Pulmonary artery endothelial cell (primary cell): ENCODE measurements at places on chromosomes 5 and 9.

GRCh38 chr5:9599391-9599790 is 30.8 kb downstream of the TAS2R1 start:
- no peak for DNase-seq

- no peak for DNase-seq
Measured at GRCh38 chr5:180112181-180112861, 40.8 kb upstream of the RNF130 start.

GRCh38 chr5:36651761-36652685 is 45.6 kb downstream of the SLC1A3 start:
- no peak for DNase-seq

DNA sequence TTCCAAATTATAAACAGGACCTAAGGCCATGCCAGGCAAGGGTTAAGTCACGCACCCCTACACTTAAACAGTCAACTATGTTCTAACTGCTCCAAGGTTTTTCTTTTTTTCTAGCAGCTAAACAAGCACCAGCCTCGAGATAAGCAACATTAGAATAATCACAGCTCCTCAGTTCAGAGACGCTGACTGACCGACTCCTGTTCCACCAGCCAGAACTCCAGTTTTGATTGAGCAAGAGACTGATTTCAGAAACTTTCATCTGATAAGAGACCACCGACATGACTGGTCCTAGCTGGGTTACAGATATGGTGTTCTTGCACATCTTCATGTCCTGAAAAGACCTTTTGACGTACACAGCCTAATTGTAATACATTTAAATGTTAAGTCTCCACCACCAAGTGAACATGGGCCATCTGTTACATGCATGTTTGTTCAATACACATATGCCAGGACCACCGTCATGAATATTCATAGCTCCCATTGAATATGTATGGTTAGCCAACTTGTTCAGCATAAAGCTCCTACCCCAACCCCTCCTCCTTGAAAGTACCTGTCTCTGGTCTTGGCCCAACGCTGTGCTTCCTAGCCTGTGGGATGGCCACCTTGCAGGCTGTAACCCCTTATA is 23.7 kb upstream of the OTULINL start:
- no peak for DNase-seq

GRCh38 chr9:137317021-137317717 is 15.1 kb upstream of the NRARP start:
- no peak for DNase-seq

DNA sequence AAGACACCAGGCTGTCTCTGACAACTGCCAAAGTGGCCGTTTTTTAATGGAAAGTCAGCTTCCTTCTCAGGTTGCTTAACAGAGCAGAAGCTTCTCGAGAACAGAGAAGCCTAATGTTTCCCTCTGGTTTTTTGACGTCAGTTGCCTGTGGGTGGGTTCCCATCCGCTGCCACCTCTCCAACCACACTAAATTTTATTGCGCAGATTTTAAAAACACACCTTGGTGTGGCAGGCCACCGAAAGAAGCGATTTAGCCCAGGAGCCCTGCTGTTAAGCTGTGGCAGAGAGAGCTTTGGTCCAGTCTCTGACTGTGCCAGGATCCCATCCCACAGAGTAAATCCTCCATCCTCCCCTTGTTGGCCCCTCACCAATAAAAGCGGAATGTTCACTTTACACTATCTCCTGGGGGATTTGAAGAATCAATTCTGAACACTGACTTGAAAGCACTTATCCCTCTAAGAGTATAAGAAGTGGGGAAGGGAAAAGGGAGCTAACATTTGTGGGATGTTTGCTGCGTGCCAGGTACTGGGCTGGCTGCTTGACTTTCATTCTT is 181.6 kb downstream of the AOPEP start:
- DNase-seq, result no peak

DNA sequence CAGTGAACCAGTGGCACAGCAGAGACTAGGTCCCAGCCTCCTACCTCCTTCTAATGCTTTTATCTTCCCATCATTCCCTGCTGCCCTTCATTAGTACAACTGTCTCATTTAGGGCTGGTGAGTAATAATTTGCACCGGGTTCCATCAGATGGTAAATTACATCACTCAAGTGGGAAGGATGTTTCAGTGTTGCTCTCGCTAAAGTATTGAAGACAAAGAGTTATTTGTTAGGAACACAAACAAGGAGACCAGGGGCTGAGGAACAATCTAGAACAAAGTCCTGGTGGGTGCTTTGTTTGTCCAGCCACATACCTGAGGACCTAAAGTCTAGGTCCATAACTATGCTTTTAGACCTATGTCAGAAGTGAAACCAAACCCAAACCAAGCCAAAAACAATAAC is 52.4 kb downstream of the SEC61B start:
- no peak for DNase-seq

DNA sequence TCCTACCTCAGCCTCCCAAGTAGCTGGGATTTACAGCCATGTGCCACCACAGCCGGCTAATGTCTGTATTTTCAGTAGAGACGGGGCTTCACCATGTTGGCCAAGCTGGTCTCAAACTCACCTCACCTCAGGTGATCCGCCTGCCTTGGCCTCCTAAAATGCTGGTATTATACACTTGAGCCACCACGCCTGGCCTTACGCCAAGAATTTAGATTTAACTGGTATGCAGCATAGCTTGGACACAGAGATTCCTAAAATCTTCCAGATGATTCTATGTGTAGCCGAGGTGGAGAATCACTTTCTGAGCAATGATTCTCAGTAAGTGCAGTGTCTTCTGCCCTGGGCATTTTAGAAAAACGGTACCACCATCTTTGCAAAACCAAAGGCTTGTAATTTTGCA is 74.1 kb downstream of the HABP4 start:
- DNase-seq, result no peak

- DNase-seq, result no peak
Measured at GRCh38 chr5:121366515-121366914, 485.2 kb upstream of the FTMT start.

GRCh38 chr5:126975796-126976195 is 54.6 kb downstream of the MARCHF3 start:
- DNase-seq, result no peak

GRCh38 chr5:137997726-137998213 is 35.1 kb downstream of the FAM13B start:
- no peak for DNase-seq

DNA sequence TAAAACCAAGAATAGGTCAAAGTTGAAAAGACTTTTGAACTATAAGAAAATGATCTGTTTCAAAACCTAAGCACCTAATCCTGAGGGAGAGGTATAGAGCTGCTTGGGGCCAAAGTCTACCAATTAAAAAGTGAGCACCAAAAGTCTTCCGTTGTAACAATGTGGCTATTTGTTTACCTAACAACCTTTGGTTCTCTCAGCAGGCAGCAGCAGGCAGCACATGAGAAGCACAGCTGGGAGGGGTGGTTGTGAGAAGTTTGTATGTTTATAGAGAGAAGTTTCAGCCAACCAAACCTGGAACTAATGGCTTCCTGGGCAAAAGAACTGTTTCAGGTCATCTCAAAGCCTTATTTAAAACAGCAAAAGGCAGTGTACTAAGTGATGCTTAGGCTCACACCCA is 59.8 kb upstream of the TBC1D9B start:
- no peak for DNase-seq

GRCh38 chr9:37262410-37262809 is 142.0 kb downstream of the ZCCHC7 start:
- DNase-seq, result peak; percentile 10

- DNase-seq, result no peak
Measured at GRCh38 chr5:144585681-144586080, 415.0 kb downstream of the KCTD16 start.

DNA sequence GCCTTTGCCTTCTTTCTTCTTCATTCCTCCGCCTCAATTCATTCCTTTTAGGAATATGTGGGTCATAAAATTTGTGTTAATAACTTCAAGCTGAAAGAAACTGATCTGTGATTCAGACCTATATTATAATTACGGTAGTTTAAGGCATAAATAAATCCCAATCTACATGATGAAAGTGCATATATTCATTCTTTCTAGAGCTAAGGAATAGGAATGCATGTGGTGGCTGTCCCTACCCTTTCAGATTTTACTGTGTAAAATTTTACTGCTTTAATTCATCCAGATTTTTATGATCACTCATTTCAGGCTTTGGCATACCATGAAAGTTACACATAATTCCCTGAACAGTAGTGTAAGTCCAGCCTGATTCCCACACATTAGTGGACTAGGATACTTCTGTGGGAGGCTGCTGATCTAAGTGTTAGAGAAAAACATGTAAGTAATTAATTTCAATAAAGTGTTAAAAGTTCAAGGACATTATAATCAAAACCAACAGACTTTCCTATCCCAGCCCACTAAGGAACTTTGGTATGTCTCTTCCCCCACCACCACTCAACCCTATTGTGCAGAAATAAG is 83.1 kb downstream of the HINT1 start:
- no peak for DNase-seq

DNA sequence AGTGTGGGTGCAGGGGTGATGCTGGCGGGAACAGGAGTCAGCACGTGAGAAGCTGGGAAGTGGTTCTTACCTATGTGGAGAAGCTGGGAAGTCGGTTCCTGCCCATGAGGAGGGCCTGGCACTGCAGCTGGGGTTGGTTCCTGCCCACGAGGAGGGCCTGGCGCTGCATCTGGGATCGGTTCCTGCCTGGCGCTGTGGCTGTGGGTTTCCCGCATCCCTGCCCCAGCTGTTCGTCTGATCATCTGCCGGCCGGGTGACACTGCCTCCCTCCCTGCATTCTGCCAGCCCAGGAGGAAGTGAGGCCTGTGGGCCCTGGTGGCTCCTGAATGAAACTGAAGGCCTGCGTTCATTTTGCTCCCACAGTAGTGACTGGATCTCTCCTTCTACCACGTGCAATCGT is 5.1 kb downstream of the OBP2A start:
- DNase-seq, result no peak

- no peak for DNase-seq
Measured at GRCh38 chr5:166906991-166907713, 1384.3 kb upstream of the WWC1 start.

DNA sequence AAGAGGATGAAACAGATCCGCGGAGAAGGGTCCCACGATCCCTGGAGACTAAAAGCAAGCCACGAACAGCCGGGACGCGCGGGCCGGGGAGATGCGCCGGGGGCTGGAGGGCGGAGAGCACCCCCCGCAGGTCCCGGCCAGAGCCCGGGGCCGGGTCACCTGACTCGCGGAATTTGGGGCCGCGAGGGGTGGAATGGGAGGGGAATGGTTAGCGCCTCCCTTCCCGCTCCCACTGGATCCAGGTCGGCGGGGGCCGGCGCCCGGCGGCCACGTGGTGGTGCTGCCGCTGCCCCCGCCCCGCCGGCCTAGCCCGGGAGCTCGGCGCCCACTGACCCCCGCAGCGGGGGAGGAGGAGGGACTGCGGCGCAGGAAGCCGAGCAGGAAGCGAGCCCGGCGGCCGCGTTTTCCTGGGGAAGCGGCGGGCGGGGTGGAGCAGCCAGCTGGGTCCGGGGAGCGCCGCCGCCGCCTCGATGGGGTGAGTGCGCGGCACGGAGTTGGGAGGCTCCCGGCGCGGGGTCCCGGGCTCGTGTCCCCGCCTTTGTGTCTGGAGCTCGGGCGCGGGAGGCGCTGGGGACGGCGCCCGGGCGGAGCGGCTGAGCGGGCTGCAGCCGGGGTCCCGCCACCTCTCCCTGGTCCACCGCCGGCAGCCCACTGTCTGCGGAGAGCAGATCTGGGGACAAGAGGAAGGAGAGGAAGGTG is at the start of gene RAI14:
Gene RAI14 (plus strand): TSS at position 328 of the 699 bp plus-strand sequence. CDS start 30,592 bp downstream, outside the sequence.
- DNase-seq, result peak; percentile 78

DNA sequence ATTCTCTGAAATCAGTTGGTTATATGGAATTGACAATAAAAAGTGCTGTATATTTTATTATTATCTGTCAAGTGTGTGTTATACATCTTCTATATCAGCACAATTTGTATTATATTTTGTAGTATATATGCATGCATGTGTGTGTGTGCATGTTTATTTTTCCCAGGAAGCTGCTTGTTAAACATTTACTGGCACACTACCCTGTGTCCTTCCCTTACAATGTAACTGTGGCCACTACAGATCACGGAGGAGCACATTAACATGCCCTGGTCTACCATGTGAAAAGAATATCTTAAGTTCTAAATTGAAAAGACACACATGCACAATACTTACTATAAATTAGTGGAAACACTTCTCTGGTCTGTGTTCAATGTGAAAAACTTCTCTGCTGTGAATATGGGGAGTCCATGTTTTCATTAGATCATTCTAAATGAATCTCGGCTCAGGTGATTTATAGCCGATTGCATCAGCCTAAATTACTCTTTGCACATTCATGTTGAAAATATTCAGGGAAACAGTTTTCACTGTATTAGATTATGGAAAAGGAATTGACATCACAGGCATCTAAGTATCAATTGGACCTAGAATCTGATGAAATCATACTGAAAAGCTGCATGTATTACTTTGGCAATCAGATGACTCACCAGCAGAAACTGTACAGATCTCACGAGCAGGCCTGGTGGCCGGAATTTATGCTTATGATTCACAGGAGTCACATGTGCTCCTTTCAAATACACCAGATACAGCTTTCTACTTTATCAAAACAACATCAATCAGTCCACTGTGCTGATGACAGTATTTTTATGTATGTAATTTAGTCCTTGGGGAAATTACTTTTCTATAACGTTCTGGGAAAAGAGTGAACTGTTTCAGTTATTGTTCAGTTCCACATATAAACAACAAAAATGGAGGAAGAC is 39.4 kb downstream of the LURAP1L start:
- peak; percentile 96 for DNase-seq

GRCh38 chr5:159987031-159987674 is 21.8 kb upstream of the TTC1 start:
- DNase-seq, result peak; percentile 5

DNA sequence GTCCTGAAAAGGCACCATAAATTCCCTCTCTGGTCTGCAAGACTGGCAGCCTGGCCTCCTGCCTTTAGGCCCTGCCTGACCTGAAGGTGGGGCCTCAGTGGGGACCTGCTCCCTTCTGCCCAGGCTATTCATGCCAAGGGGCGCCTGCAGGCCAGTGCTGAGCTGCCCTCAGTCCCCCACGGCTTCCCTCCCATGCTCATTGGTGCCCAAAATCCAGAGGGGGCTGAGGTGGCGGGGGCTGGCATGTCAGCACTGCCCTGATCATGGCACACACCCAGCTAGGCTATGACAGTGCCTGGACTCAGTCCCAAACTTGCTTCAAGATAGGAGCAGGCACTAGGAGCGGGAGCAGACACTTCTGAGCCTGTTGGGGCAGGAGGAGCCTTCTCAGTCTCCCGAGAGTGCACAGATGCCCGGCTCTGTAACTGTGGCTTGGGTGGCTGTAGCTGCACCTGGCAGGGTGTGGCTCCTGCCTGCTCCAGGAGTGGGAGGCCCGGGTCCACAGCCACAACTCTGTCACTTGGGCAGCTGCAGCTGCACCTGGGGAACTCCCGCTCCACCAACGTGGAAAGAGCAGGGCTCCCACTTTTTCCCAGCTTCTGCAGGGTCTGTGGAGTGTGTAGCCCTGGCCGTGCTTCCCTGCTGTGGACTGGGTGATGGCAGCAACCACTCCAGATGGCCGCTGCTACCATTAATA is 49.0 kb downstream of the NDUFAF2 start:
- DNase-seq, result no peak

GRCh38 chr9:3980212-3980611 is 319.7 kb downstream of the GLIS3 start:
- no peak for DNase-seq

DNA sequence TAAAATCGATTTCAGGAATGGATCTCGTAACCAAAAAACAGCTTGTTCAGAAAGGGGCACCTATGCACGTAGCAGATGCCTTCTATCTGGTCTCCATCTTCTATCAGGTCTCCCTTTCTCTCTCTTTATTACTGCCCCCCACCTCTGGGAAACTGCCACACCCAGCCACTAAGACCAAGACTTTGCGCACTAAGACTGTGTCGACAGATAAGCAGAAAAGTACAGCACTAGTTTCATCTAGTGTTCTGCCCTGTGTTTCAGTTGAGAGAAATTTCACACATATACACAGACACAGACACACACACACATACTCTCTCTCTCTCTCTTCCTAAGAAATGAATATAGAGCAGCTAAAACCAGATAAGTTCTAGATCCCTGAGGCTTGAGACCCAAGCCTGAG is 210.1 kb upstream of the MAP3K1 start:
- DNase-seq, result no peak
